ENCODE measurements at places on chromosomes 12 and 14. TPM values are rescaled to one million over a fixed set of nuclear protein-coding genes. Genes with fewer than 3 reads are reported as not detected.

DNA sequence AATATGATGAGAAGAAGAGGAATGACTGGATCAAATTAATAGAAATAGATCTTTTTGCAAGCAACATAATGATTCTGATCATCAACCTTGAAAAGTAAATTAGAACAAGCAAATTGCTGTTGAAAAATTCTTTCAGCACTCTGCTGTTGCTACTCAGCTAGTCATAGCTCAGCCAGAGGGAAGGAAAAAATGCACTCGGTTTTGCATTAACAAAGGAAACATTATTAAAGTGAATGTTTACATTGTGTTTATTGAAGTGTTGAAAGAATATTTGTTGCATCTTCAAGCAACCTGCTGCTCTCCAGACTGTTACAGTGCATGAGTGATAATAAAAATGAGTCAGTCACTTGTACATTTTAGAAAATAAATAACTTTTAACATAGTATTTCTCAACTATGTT is 26.5 kb downstream of the AP5M1 start:
- DNase-seq, result no peak

The MIP gene
- total RNA-seq, result not detected

- DNase-seq, result no peak
Observed at GRCh38 chr14:47302121-47302520, 373.3 kb downstream of the MDGA2 start.

DNA sequence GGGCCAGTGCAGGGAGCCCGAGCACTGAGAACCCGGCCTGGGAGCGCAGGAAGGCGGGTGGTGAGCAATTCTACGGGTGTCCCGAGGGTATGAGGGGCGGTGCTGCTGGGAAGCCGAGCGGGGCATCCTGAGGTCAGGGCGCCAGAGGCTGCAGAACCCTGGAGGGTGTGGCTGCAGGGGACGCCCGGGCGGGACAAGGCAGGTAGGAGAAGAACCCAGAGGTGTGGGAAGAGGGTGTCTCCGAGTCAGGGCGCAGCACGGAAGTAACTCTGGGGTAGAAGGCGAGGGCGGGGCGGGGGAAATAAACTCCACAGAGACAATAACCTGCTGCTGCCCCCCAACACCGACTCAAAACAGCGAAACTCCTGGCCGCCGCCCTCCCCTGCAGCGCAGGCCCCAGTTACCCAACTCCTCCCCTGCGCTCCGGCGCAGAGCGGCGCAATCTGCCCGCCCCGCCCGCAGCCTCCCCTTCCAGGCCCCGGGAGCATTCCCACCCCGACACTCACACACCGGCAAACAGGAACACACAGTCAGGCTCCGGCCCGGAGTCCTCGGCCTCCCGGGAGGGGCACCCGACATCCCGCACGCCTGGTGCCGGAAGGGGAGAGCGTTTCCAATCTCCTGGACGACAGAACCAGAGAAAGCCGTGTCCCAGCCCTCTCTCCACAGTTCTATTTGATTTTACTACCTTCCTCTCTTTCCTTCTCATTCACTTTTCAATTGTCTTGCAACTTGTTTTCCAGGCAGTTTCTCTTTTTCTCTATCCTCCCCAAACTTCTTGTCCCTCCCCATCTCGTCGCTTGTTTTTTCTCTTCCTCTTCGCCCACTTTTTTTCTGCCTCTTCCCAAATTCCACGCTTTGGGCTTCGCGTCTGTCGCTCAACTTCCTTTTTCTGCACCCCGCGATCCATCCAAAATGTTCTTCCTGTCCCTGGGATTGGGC is 2.4 kb downstream of the HRK start:
- no peak for DNase-seq

The HOTAIR gene
- total RNA-seq, result not detected

GRCh38 chr14:96304956-96305355 is 48.9 kb downstream of the BDKRB1 start:
- DNase-seq, result no peak

GRCh38 chr12:54624315-54625279 is 10.1 kb downstream of the LACRT start:
- no peak for DNase-seq
